ENCODE measurements at places on chromosomes 2 and 18.
A peak's percentile ranks its signal among the peaks of the same experiment; 100 is the strongest.

DNA sequence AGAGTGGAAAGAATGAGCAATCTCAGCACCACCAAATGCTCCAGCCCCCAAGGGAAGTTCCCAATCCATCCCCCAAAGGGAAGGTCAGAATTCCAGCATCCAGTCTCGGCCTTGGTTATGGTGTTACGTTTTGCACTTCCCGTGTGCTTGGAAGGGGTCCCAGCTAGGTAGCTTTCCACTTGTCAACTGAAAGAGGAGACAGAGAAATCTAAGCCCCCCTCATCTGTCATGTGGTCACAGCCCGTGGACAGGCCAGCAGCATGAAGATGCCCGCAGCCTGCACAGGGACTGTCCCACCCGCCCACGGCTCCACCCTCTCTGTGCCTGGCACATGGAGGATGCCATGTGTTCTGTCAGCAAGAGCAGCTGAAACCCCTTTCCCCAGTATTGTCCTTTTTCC lies 32.1 kb downstream of the RHOB start:
- DNase-seq: no peak

DNA sequence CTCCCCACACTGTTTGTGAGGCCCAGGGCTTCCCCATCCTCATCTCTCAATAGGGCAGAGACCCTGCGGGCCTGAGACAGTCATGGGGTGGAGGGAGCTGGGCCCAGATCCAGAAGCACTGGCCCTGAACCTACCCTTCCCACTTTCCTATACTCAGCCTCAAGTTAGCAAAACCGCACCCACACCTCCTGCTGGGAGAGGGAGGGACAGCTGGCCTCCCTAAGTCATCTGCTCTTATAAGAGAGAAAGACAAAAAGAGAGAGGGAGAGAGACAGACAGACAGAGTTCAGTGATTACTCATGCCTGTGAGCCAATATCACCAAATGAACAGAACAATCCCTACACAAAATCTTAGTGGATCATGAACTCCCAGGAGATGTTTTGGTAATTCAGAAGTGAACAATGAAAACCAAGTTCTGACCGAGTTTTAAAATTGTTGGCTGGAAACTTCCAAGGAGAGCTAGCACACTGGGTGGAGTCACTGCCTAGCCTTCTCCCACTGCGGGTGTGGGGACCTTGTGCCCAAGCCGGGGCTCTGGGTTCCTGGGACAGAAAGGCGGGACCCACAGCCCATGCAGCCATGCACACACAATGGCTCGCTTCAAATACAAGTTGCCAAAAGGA lies 130.5 kb downstream of the PXDN start:
- peak; percentile 95 for DNase-seq

DNA sequence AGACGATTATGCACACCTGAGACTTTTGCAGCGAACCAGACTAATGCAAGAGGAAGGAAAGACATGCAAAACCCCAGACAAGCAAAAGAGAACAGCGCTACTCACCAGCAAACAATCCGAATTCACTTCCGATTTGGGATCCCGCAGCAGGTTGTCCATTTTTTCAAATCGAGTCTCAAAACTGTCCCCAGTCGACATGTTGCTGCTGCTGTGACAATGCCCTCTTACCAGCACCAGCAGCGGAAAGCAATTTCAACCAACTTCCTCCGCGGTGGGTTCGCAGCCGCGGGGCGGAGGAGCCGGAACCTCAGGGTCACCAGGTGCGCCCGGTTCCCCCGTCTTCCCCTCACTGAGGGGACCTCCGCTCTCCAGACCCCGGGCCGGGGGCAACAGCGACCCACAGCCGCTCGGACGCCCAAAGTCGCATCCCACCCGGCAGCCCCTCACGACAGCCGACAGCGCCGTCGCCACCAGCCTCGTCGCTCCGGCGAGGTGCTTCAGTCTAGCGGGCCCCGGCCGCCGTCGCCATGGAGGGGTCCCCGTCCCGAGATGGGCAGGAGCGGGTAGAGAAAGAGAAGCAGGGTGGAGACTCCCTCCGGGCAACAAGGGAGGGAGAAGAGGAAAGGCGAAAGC lies 784 bp downstream of the ROCK1 start:
- peak; percentile 53 for DNase-seq

- peak; percentile 83 for DNase-seq
Measured at GRCh38 chr2:69013142-69013839, at the start of gene ANTXR1. TSS of gene ANTXR1 (plus strand) at chr2:69013179. CDS start at chr2:69013500, 321 bp downstream.

GRCh38 chr2:241798081-241798630 lies 10.8 kb upstream of the NEU4 start:
- DNase-seq: no peak

DNA sequence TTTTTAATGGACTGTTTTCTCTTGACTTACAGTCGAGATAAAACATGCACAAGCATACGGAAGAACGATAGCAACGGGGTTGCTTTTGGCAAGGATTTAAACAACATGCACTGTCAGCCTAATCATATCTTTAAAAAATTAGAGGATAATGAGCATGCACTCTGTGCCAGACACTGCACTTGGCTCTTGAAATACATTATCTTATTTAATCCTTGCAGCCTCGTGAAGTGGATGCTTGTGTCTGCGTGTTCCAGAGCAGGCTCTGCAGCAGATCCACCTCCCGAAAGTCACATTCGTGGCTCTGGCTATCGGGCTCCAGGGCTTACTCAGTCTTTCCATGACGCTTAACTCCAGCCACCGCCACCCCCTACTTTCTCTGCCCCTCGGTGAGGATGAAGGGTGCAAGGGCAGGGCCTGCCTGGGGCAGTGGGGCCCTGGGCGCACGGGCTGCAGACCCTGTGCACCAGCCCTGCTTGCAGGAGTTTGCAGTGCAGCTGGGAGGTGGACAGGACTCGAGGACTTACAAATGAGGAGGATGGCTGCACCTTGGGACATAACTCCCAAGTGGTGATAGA lies 61.7 kb downstream of the ACKR3 start:
- DNase-seq: no peak

- DNase-seq: no peak
Measured at GRCh38 chr2:176565641-176566323, 296.5 kb downstream of the MTX2 start.

GRCh38 chr18:45951016-45951714 lies 16.0 kb downstream of the EPG5 start:
- peak; percentile 97 for DNase-seq

DNA sequence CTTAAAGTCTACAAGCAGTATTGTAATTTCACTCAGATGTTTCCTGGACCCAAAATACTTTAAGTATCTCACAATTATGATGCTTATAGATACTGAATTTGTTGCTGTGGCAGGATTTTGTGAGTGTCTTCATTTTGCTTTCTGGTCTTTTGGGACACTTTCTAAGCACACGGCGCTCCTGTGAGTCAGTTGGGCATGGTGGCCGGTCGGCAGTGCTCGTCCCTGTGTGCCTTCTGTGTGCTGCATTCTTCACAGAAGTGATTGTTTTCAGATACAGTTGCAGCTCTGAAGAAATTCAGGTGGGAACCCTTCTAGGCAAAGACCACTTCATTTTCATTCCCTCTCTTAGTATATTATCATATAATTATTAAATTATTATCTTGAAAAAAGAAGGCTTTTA lies 273.3 kb downstream of the ZNF407 start:
- DNase-seq: no peak

DNA sequence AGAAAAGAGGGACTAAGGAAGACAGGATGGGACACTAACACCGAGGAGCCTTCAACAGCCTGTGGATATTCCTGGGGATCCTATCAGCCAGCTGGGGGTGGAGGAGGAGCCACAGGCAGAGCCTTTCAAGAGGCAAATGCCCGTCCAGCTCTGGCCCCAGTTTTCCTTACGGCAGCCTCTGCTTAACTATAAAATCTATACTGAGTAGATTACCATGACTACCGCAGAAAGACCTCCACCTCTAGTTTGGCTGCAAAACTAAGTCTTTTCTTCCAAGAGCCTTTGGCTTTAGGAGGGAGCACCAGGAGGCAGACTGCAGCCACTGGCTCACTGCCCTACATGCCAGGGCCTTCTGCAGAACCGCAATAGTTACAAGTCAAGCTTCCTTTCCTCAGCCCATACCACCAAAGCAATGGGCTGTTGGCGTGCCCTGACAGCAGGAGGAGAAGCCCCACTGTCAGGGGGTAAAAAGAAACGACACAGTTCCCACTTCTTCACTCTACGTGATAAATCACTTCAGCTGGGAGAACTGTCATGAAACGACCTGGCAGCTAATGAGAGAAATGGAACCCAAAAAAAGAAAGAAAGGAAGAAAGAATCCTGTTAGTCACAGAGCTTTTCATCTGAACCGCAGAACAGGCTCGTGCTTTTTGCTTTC lies 25.1 kb upstream of the CREB1 start:
- peak; percentile 59 for DNase-seq

DNA sequence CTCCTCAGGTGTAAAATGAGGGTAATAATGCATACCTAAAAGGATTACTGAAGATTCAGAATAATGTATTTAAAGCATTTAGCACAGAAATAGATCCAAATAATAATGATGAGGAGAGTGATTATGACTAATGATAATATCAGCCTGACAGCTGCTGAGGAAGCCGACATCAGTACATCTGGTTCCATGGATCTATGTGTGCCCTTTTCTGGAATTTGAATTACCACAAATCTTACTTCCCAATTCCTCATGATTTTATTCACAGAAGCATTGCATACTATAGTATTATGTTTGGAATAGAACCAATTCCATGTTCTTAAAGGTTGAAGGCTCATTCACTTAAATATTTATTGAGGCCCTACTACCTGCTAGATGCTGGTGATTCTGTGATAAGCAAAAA lies 248.9 kb upstream of the THUMPD2 start:
- peak; percentile 76 for DNase-seq

GRCh38 chr2:7029291-7030059 lies 112.3 kb downstream of the RNF144A start:
- no peak for DNase-seq

- DNase-seq: peak; percentile 4
Measured at GRCh38 chr2:149129433-149129832, 90.9 kb downstream of the LYPD6B start.

GRCh38 chr2:190459881-190460280 lies 51.7 kb downstream of the MFSD6 start:
- DNase-seq: no peak

DNA sequence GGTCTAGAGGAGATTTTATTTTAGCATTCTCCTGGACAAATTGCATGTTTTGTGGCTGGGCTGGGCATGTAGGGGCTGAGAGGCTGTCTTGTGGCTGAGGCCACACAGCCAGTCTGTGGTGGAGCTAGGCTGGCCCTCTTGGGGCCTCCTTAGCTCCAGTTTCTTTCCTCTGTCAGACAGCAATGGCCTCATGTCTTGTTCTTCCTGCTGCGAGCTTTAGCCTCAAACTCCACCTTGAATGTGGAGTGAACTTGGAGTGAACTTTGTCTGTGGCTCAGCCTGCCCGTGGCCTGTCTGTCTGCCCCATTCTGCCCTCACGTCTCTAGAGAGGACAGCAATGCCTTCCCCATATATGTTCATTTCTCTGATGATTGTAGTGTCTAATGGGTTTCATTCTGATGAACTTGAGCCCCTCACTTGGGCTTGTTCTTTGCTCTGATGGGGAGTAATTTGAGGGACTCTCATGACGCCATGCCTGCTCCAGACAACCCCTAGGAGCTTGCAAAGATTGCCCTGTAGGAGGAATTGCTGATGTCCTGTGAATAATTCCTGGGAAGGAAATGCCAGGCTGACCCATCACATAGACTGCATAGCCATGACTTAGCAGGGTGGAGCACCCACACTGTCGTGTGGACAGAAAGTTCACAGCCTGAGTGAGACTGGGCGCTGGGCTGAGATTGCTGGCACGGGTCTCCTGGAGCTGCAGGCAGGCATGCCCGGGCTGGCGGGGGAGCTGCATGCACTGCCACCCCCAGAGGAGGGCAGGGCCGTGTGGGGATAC lies 42.6 kb downstream of the ASAP2 start:
- DNase-seq: peak; percentile 59
